ENCODE measurements at places on chromosomes 5 and 9.

GRCh38 chr9:16120727-16121126 is 567.9 kb downstream of the CCDC171 start:
- DNase-seq, result no peak

GRCh38 chr5:126098330-126099017 is 324.7 kb upstream of the GRAMD2B start:
- DNase-seq, result no peak

- no peak for DNase-seq
These were observed 14.6 kb downstream of the ANKS6 start for GRCh38 chr9:98781588-98782383.

DNA sequence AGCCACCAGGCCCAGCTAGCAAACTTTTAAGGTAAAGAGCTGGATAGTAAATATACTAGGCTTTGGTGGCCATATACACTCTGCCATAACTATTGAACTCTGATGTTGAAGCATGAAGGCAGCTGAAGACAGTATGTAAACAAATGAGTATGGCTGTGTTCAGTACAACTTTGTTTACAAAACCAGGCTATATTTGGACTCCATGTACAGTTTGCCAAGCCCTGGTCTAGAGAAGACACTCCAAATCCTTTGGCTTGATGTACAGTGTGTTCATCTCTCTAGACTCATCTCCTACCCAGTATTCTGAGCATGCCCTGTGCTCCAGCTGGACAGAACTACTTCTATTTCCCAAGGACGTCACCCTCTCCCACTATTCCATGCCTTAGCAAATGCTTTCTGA is 54.3 kb upstream of the MEGF10 start:
- no peak for DNase-seq

DNA sequence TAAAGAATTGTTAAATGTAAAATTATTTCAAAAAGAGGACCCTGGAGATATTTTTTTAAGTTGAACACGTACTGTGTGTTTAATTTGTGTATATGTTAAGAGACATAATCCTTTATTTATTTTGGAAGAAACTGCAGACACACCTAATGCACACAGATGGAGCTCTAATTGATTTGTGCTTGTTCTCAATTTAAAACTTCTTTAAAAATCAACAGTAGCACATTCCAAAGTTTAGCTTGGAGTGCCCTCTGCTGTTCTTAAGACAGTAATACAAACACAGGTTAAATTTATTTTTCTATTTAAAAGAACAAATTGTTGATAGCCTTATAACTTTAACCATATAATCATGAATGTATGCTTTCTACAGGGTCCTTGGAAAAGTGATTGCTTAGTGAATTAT is 277.6 kb upstream of the ADAMTS16 start:
- peak; percentile 35 for DNase-seq

GRCh38 chr5:118791926-118792734 is 196.2 kb downstream of the DTWD2 start:
- peak; percentile 73 for DNase-seq

GRCh38 chr5:173138707-173139106 is 5.6 kb upstream of the BNIP1 start:
- no peak for DNase-seq

DNA sequence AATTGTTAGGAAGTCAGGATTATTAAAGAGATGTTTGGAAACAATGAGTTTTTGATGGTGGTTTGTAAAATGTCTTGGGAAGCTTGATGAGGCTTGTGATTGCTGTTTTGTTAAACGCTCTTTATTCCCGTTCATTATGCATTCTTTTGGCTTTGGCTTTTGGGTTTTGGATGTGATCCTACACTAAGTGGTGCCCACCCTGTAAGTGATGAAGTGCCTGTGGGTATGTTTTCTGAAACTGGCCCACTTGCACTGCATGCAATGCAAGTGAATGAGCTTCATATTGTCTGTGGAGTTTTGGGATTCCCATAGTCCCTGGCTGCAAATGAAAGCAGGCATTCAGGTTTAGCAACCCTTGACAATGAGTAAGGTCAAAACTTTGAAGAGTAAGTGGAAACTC is 1035.5 kb upstream of the WWC1 start:
- DNase-seq, result no peak

- no peak for DNase-seq
These were observed 19.9 kb downstream of the CTNNA1 start for GRCh38 chr5:138772986-138773594.

Data from NCI-H446 treated with DMSO at 0.1 percent for 48 hours (cell line).